Activated T-cell treated with anti-CD3 and anti-CD28 coated beads, Interleukin-2, amount 50 U/mL, for 1 hour (primary cell): ENCODE measurements at places on chromosomes 11 and 22.

- no peak for DNase-seq
Observed at GRCh38 chr11:68261749-68262543, 9.8 kb downstream of the C11orf24 start.

DNA sequence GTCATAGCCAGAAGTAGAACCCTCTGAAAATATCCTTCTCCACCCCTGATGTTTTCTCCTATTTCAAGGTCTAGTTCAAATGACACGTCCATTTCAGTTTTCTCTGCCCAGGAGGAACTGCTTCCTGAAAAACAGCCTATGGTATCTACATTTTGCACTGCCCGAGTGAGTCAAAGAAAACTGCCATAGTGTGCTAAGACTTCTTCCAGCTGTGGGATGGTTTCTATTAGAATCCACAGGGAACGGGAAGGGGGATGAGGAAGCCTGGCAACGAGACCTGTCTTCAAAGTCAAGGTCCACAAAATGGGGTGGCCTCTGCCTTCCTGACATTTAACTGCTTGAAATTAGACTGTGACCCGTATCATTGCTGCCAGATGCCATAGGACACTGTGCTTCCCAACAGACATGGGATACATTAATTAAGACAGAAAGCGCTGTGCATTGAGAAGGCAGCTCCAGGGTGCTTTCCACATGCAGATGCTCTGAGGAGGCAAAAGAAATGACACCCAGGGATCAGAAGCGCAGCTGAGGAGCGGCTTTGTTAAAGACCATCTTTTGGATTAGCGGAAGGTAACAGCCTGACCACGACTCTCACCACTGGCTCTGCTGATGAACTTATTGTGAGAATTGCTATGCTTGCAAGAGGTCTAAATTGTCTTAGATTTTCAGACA lies 39.4 kb upstream of the NUP50 start:
- DNase-seq = no peak

- DNase-seq = no peak
Observed at GRCh38 chr11:114087025-114087424, 27.5 kb downstream of the ZBTB16 start.

DNA sequence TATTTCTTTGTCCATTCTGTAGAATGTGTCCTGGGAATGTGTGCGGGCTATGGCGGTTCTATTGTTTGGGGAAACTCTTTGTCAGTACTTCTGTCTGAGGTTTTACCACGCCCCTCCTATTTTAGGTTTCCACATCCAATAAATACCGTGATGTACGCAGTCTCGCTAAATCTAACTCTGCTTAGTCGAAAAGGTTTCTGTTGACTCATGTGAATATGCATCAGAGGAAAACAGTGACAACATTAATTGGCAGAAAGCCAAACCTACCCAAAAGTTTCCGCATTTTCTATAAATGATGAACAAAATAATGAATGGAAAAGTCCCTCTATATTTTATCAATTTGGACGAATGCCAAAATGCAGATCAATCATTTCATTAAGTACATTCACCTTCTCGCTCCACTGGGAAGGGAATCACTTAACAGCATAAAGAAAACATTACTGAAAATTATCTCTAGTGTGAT lies 143.4 kb downstream of the MAML2 start:
- DNase-seq = no peak

- no peak for DNase-seq
Observed at GRCh38 chr11:87712802-87713202, 462.4 kb downstream of the RAB38 start.

- DNase-seq = no peak
Observed at GRCh38 chr22:30044369-30044768, 35.9 kb upstream of the HORMAD2 start.

- DNase-seq = no peak
Observed at GRCh38 chr11:33875621-33876294, 16.1 kb downstream of the LMO2 start.

- no peak for DNase-seq
Observed at GRCh38 chr11:69559181-69559580, 77.7 kb downstream of the LINC01488 start.

GRCh38 chr22:41308054-41308453 lies 6.7 kb downstream of the ZC3H7B start:
- no peak for DNase-seq

GRCh38 chr22:28930357-28931007 lies 47.1 kb downstream of the ZNRF3 start:
- DNase-seq = no peak

DNA sequence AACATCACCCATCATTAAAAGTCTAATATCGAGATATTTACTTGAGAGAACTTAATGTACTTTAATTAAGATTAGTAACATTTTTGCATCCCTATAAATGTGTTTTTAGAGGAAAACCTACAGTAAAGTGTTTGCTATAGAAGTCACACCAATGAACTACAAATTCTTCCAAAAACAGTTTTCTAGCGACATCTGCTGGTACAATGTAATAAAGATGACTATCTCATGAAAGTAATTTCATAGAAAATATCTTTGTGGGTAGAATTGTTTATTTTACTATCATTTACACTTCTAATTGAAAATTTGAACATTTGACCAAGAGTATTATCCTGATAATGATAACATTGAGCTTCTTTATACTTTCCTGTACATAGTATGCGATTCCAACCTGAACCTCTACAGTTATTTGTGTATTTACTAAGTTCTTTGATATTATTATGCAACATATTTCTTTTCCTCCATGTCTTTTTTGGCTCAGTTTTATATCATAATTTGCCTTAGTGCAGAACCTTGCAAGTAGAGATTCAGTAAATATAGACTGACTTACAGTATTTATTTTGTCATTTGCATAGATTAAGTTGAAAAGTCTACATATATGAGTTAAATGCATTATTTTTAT lies 252.7 kb downstream of the TMEM135 start:
- DNase-seq = no peak

- no peak for DNase-seq
Observed at GRCh38 chr11:60923326-60923725, 934 bp upstream of the TMEM132A start.

- no peak for DNase-seq
Observed at GRCh38 chr11:70059971-70060370, 18.1 kb upstream of the ANO1 start.

GRCh38 chr11:20056109-20056949 lies 103.9 kb downstream of the DBX1 start:
- DNase-seq = no peak

DNA sequence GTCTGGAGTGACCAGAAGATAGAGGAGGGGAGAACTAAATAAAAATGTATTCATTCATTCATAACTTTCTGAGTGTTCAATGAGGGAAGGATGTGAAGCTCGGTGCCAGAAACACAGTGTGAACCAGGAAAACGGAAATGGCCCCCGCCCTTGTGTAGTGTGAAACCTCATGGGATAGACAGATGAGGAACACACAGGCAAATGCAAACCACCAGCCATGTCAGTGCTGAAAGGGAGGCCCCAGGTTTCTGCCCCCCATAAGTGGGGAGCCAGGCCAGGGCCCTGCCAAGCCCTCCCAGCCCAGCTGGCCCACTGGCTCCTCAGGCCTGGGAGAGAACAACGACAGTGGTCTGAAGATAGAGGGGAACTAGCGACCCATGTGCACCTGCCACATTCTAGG lies 30.5 kb downstream of the LARGE1 start:
- DNase-seq = no peak

- DNase-seq = no peak
Observed at GRCh38 chr11:133123796-133124195, 408.5 kb downstream of the OPCML start.

- DNase-seq = no peak
Observed at GRCh38 chr11:43377389-43377788, 18.7 kb downstream of the TTC17 start.

DNA sequence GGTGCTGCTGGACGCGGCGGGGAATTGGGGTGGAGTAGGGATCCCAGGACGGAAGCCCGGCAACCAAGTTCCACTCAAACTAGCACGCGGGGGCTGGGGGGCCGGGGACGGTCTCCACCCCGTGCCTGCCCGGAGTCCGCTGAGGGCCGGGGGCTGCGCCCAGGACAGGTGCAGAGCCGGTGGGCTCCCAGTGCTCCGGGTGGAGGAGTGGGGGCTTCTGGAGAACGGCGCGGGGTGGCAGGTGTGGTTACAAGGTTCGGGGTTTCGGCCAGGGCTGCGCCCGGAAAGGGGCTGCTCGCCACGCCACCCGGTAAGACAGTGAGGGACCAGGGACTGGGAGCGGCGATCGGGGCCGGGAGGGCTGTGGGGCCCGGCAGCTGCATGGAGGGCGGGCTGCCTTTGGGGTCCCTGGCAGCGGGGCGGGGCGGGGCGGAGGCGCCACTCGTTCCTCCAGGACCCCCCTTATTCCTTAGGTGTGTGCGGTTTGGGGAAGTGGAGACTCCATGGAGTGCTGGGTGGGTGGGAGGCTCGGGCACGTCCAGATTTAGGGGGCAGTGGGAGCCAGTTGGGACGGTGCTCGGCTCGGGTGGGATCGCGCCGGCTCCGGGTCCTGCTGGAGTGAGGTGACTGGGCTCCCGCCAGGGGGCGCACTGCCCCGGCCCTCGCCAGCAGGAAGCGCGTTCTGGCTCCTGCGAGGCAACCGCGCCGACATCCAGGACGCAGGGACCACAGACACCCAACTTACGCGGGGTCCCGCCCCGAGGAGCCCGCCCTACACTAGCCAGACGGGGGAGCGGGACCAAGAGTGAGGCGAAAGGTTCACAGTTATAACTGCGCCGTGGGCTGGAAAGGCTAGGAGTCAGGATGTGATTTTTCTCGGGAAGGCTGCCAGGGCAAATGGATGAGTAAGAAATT lies 868 bp downstream of the TSPAN18 start:
- DNase-seq = peak; percentile 83

DNA sequence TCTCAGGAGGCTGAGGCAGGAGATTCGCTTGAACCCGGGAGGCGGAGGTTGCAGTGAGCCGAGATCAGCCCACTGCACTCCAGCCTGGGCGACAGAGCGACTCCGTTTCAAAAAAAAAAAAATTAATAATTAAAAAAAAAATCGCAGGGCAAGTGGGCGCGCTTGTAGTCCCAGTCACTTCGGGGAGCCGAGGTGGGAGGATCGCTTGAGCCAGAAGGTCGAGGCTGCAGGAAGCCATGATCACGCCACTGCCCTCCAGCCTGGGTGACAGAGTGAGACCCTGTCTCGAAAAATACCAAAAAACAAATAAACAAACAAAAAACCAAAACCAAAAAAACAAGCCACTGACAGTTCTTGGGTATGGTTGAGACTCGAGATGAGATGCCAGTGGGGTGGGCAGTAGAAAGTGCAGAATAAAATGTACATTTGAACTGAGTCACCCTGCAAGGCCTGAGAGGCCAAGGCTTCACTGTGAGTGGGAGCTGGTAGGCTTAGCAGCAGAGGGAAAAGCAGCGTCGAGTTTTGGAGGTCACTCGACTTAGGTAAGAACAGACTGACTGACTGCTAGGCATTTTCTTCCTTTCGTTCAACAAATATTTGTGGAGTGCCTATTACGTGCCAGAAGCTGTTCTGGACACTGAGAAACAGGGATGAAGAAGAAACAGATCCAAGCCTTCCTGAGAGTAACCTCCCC lies 635 bp upstream of the LDHA start:
- DNase-seq = no peak

DNA sequence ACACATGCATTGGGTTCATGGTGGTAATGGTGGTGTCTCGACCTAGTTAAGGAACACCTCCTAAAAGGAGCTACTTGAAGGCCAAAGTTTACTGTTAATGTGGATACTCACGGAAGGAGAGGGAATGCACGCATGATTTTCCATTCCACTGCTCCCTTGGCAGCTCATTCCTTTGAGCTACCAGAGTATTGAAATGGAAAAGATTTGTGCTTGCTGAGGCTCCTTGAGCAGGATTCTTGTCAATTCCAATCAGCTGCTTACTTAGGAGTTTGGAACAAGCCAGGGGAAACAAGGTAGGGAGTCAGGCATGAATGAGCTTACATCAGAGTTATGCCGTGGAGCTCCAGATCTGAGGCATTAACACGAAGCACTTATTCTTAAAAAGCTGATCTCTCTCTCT lies 108.8 kb downstream of the GRIA4 start:
- no peak for DNase-seq

DNA sequence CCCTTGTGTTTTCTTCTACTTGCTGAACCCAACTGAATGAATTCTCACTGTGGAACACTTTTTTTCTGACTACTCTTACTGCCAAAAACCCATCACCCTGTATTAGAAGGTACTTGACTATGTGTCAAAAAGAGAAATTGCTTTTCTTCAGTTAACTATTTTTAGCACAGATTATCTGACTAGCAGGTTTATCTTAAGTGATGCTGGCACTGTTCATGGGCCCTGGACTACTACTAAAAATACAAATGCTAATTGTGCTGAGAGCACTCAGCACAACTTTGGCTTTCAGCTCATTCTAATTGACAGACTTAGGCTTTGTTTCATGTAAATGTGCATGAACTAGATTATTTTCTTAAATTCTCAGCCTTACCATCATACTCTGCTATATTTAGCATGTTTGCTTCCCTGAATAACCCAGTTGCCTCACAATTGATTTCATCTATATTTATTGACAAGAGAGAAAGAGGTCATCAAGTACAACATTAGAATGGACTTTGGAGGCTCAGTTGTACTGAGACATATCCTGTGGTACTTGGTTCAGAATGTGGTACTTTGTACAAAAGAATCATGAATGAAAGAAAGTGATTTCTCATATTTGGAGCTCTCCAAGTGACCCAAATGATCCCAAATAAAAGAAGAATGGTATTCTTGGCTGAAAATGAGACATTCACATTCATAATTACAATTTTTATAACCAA lies 478.3 kb downstream of the KCNA4 start:
- DNase-seq = no peak

DNA sequence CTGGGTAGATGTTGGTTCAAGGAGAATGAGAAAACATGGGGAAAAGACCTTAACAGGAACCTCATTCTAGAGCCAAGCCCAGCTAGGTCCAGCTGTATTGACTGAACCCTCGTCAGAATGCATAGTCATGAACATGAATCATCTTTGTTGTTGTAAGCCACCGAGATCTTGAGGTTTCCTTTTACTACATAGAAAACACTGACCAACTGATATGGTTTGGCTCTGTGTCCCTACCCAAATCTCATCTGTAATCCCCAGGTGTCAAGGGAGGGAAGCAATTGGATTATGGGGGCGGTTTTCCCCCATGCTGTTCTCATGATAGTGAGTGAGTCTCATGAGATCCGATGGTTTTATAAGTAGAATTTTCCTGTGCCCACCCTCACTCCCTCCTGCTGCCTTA lies 19.4 kb upstream of the PHOX2A start:
- DNase-seq = no peak

DNA sequence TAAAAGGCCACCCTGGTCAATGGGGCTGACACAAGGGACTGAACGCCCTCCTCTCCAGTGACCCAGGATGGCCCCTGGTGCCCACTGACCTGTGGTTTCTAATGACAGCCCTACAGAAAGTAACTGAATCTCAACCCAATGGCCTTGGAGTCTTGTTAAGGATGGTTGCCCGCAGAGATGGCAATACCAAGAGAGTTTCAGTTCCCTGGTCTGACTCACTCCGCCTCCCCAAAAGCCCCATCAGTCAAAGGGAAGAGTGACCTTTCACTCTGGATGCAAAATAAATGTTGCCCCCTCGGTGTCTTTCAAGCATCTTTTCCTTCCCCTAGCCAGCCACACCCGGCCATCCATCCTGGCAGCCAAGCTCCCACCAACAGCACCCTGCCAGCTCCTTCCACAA lies 57.7 kb upstream of the ISX start:
- no peak for DNase-seq
